ENCODE measurements at places on chromosomes 11 and 22. TPM values are rescaled to one million over a fixed set of nuclear protein-coding genes. Genes with fewer than 3 reads are reported as not detected.

TEX12 gene
- 0.32 TPM for total RNA-seq

SLC25A18 gene
- 0.32 TPM for total RNA-seq

SF3B2 gene
- total RNA-seq, result 130 TPM

MRGPRX4 gene
- total RNA-seq, result not detected

IGLL1 gene
- total RNA-seq, result not detected

OR52E8 gene
- not detected for total RNA-seq

NOX4 gene
- total RNA-seq, result 5.2 TPM

TRPC6 gene
- total RNA-seq, result 26.4 TPM

CLCF1 gene
- 3.5 TPM for total RNA-seq

C11orf86 gene
- total RNA-seq, result not detected

EIF3F gene
- 216 TPM for total RNA-seq

GAL3ST3 gene
- total RNA-seq, result not detected

OR2AT4 gene
- total RNA-seq, result not detected

CDC42EP1 gene
- total RNA-seq, result 33.2 TPM

BTG4 gene
- not detected for total RNA-seq

NPAS4 gene
- 0.32 TPM for total RNA-seq

FXYD2 gene
- total RNA-seq, result not detected

KCNJ11 gene
- not detected for total RNA-seq

GRAP2 gene
- under 0.01 TPM for total RNA-seq

THY1 gene
- 284 TPM for total RNA-seq

TEAD1 gene
- 209 TPM for total RNA-seq

OR4X2 gene
- not detected for total RNA-seq

RCOR2 gene
- total RNA-seq, result 1.7 TPM

KCNQ1 gene
- total RNA-seq, result not detected

BCR gene
- 36.7 TPM for total RNA-seq

INPP5J gene
- 0.43 TPM for total RNA-seq

MYO7A gene
- 0.43 TPM for total RNA-seq

ACR gene
- total RNA-seq, result not detected

HEPHL1 gene
- 4.3 TPM for total RNA-seq

GRIK4 gene
- total RNA-seq, result under 0.01 TPM

KCTD14 gene
- 0.97 TPM for total RNA-seq

RAB3IL1 gene
- 10.6 TPM for total RNA-seq

MIOX gene
- not detected for total RNA-seq

TMEM191C gene
- total RNA-seq, result 1.7 TPM

SYT12 gene
- total RNA-seq, result 0.43 TPM

API5 gene
- 85.0 TPM for total RNA-seq

FADS1 gene
- total RNA-seq, result 190 TPM

CTR9 gene
- total RNA-seq, result 20.6 TPM

BUD13 gene
- total RNA-seq, result 16.8 TPM

TMEM121B gene
- total RNA-seq, result under 0.01 TPM

MYBPC3 gene
- total RNA-seq, result not detected

NLRP14 gene
- under 0.01 TPM for total RNA-seq

NPTXR gene
- 0.64 TPM for total RNA-seq

Measured in fibroblast of villous mesenchyme (primary cell).